Left lobe of liver (tissue), 2 donors: ENCODE measurements at places on chromosomes 1 and 21. TPM values are rescaled to one million over a fixed set of nuclear protein-coding genes. Genes with fewer than 3 reads are reported as not detected.
A peak's percentile ranks its signal among the peaks of the same experiment; 100 is the strongest.

GBP4 gene
- total RNA-seq, result 5.3 TPM

ELAPOR1 gene
- 0.48 TPM for total RNA-seq

HSD11B1 gene
- 479 TPM for total RNA-seq

MTARC1 gene
- 77.4 TPM for total RNA-seq

LENEP gene
- not detected for total RNA-seq

SERPINC1 gene
- total RNA-seq, result 2,515 TPM

DENND2D gene
- total RNA-seq, result 14.9 TPM

CD52 gene
- 3.0 TPM for total RNA-seq

S100A9 gene
- 36.3 TPM for total RNA-seq

AP4B1 gene
- 6.4 TPM for total RNA-seq

DNA sequence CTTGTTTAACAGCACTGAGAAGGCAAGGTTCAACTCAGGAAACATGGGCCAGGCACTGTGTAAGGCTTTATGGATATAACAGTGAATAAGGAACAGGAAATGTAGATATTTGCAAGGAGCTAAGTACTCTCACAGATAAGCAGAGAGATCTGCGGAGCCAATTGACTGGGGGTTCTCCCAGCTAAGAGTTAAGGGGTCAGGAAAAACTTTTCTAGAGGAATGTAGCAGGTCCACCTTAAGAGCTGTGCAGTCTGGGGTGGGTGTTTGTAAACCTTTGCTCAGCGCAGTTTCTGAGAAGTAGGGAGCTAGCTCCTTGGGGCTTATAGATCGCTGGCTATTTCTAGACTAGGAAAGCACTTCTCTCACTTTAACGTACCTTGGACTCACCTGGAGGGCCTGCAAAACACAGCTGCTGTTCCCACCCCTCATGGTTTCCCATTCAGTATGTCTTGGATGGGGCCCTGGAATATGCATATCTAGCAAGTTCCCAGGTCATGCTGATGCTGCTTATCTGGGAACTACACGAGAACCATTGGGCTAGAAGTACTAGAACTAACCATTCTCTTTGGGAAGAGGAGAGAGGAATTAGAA lies 51.7 kb downstream of the TLCD4 start:
- DNase-seq, result no peak

DNA sequence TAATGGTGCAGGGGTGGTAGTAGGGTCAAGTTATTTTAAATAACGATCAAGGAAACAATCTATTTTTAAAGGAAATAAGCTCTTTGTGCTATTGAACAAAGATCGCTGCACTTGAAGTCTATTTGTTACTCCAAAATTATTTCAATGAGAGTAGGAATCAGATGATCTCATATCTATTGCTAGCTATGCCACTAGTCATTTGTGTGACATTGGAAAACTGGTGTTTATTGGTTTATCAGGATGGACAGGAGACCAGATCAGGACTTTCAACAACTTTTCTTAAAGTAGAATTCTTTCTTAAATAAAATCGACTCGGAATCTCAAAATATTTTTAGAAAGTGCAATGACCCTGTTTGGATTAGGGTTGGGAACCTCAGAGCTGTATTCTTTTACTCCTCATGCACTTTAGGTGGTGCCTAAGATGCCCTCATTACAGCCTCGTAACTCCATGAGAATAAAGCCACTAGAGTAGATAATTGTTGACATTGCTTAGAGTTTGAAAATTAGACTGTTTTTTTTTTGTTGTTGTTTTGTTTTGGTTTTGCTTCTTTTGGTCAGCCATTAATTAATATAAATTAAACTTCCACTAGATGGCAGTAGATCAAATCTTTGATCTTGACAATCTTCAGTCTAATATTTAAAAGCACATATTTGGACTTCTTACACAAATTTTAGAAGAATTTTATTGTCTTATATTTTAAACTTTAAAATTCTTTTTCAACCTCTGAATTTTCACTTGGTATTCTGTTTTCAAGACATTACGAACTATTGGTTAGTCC lies 352.4 kb downstream of the USP25 start:
- DNase-seq, result no peak

DNA sequence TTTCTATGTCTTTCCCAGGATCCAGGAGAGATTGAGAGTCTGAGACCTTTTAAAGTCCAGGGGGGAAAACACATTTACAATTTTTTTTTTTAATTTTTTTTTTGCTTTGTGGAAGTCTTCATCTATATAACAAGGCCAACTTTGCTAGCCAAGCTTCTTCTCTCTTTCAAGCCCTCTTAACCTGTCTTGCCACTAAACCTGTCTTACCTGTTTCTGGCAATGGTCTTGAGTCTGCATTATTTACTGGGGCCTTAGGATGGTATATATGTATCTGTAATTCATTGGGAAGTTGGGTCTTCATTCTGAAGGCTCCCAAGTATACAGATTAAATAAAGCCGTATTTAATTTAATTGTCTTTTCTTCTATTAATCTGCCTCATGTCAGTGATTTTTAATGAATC lies 750.9 kb upstream of the B3GALT2 start:
- no peak for DNase-seq

DNA sequence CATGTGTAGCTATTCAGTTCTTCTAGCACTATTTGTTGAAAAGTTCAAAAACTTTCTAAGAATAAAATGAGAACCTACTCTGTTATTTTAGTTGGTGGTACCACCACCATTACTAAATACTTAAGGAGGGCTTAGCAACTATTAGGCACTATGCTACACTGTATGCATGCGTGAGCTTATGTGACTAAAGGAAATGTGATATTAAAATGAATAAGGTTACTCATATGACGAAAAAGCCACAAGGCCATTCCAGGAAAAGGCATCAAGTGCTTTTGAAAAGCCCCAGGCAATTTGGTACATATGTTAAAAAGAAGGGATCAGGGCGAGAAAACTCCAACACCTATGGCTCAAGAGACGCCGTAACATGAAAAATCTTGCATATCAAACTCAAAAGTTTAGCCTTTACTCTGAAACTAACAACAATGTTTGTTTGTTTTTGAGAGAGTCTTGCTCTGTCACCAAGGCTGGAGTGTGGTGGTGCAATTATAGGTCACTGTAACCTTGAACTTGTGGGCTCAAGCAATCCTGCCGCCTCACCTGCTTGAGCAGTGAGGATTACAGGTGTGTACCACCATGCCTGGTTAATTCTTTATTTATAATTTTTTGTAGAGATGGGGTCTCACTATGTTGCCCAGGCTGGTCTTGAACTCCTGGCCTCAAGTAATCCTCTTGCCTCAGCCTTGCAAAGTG lies 42.5 kb downstream of the EPRS1 start:
- DNase-seq, result no peak

GRCh38 chr1:5830771-5831599 lies 161.2 kb downstream of the NPHP4 start:
- DNase-seq, result no peak

DNA sequence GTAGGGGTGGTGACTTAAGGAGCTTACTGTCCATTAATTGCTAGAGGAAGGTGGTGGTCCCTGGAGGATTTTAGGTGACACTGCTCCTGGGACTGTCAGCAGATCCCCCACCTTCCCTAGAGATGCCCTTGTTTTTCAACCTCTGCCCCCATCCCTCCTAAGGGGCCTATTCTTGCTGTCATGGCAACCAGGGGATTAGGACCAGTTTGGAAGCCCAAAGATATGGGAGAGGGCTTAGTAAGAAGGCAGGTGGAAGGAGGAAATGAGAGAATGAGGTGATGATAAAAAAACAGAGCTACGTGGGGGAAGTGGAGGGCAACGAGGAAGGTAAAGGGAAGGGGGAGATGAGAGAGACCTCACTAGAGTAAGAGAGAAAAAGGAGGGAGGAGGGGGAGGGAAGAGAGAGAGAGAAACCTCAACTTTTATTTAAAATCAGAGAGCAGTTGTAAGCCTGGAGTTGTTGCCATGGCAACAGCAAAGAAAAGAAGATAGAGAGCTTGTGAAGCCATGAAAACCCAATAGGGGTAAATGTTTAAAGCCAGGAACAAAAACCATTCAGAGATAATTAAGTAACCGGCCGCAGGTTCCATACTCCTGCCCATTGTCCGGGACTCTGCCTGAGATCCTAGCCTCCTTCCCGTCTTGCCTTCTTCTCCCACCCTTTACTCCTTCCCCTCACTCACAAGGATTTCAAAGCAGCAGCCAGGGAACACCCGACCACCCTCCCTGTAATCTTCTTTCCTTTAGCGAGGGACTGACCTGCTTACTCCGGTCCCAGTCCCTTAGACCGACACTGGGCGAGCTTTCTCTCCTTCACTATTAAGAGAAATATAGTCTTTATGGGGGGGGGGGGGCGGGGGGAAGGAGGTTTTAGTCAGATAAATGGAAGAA lies 20.6 kb downstream of the KIRREL1 start:
- DNase-seq, result no peak

GRCh38 chr1:111334169-111334568 lies 43.5 kb downstream of the CHIA start:
- DNase-seq, result no peak

DNA sequence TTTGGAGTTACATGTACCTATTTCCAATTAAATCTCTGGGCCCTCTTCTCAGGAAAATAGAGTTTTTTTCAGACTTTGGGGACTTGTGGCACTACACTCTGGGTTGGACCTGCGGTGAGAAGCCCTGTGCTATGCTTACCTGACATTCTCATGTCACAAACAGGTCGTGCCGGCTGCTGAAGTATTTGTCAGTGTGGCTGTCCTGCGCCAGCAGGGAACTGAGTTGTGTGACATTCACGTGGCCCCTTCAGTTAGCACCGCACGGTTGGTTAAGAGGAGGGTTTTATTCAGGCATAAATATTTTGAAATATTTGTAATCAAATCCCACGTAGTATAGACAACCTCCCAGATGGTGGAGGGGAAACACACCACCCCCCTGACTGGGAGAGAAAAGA lies 6.3 kb upstream of the COL6A2 start:
- DNase-seq, result peak; percentile 24

DNA sequence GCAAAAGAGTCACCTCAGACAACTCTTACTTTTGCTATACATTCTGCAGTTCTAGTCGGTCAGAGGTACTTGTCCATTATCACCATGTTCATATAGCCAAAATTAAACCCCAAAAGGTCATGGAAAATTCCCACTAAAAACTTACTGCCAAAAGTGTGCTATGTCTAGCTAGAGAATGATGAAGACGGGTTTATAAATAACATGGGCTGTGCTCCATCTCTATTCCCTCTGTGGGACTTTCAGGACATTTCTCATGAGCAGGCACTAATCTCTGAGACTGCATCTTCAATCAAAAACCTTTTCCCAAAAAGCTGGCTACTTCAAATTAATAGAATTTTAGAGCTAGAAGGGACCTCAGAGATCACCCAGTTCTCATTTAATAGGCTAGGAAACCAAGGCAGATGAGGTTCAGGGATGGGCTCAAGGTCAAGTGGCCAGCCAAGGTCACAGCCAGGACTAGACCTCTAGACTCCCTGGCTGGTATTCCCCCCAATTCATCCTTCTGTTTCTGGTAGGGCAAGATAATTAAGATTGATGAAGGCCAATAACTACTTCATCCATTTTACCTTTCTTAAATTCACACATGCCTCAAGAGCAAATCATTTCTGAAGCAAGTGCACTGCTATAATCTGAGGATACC lies 21.0 kb upstream of the MOB3C start:
- DNase-seq, result no peak

- DNase-seq, result peak; percentile 48
These were observed 15.1 kb downstream of the TAF13 start for GRCh38 chr1:109060707-109061106.

- DNase-seq, result no peak
These were observed 39.5 kb downstream of the RGS8 start for GRCh38 chr1:182644886-182645285.

- no peak for DNase-seq
These were observed 32.0 kb downstream of the PLXNA2 start for GRCh38 chr1:208211921-208212843.

DNA sequence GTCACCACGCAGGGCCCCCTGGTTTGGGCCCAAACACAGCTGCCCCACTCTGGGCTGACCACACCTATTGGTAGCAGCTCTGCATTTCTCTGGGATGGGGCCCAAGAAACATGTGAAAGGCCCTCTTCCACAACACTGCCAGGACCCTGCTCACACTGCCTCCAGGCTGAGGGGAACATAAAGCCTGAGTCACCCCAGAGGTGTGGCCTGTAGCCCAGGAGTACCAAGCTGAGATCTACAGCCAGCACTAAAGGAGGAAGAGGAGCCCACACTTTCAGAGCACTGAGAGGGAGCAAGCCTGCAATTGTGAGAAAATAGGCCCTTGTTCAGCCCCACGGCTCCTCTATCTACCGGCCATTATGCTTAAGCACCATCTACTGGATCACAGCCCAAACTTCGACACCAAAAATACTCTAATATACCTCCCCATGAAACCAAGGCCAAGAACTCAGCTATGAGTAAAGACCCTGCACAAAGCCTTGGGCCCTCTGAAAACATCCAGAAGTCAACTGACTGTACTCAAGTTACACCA lies 14.4 kb upstream of the OR2T10 start:
- no peak for DNase-seq

DNA sequence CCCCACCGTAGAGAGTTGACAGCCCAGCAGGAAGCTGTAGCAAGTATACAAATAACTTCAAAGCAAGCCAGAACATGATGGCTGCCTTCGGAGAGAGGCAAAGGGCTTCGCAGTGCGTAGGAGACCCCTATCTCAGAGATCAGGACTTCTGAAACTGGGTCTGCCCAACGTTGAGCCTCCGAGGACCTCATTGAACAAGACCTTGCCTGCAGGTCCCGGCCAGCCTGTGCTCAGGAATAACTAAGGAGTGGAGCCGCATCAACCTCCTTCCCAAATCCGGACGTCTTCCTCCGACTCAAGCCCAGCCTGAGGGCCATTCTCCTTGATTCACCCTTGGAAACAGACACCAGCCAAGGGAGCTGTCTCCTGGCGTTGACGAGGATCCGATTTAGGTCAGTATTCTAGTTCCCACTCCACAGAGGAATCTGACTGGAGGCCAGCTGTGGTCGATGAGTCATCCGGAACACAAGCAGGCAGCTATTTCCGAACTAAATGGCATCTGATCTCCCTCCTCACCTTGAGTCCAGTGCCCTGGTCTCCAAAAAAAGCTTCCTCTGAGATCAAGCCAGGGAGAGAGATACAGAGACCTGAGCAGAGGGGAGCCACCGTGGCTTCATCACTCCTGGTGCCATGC lies 166.5 kb upstream of the COA6 start:
- no peak for DNase-seq

GRCh38 chr1:178096421-178096820 lies 2.5 kb downstream of the RASAL2 start:
- no peak for DNase-seq

DNA sequence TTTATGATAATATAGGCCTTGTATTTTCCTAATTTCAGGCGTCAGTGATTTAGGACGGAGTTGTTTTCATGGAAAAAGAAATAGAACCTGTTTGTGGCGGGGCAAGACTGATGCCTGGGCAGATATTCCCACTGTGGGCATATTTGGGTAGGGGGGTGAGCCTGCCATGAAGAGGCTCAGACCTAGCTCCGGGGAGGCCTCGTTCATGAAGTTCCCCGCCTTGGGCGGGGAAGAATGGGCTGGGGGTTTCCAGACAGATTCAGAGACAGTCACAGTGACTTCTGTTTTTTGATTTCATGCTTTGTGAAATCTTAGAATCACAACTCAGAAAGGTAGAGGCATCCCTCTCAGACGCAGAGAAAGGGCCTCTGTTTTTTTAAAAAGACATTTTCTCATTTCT lies 36.1 kb downstream of the RUNX3 start:
- DNase-seq, result peak; percentile 11

- no peak for DNase-seq
These were observed 70.4 kb downstream of the TUT4 start for GRCh38 chr1:52482326-52483004.
